Activated CD4-positive, CD25-positive, alpha-beta regulatory T cell treated with anti-CD3 and anti-CD28 coated beads, Interleukin-2, amount 50 U/mL, for 16 hours (primary cell): ENCODE measurements at places on chromosomes 7 and 10.

DNA sequence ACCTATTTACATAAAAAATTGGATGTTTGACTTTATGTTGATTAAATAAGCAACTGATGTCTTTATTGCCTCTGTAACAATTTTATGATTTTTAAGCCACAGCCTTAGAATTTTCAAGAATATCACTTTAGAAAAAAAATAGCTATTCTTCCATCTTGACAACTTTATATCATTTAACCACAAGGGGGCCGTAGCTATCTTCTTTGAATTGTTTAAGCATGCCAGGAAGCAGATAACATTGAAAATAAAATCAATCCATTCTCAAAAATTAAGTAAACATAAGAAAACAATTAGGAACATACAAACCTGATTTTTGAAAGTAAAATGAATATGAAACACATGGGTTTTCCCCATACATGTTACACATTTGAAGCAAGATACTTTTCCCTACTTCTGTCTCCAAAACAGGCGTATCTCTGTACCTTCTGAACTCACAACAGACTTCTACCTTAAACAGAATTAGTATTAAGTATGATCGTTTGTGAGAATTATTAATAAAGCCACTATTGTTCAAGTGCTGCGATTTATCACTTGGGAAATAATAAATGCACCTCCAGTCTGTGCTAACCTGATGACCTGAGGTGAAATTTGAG is 209.0 kb downstream of the CACNA2D1 start:
- no peak for DNase-seq

DNA sequence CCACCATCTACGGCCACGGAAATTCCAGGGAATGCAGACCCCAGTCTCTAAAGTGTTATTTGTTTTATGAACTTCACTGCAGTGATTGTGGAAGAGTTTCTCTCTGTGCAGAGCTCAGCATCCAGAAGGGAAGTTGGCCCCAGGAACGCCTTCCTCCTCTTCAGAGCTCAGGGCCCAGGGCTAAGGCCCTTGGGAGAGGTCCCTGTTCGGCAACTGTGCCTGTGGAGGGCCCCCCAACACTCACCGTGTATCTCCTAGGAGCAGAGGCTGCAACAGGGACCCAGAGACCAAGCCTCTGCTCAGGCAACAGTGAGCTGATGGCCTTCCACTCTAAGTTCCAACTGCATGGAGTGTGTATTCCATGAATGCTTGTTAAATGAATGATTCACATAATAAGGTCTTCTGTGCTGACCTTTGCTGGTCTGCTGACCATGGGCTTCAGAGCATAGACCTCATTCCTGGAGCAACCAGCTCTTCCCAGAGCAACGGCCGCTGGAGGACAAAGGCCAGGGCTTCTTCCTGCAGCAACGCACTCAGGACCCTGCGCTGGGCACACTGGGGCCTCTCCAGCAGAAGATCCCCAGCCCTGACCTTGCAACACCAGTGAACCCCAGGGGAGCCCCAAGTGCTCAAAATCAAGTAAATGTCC is 7.7 kb downstream of the DIP2C start:
- DNase-seq, result no peak

DNA sequence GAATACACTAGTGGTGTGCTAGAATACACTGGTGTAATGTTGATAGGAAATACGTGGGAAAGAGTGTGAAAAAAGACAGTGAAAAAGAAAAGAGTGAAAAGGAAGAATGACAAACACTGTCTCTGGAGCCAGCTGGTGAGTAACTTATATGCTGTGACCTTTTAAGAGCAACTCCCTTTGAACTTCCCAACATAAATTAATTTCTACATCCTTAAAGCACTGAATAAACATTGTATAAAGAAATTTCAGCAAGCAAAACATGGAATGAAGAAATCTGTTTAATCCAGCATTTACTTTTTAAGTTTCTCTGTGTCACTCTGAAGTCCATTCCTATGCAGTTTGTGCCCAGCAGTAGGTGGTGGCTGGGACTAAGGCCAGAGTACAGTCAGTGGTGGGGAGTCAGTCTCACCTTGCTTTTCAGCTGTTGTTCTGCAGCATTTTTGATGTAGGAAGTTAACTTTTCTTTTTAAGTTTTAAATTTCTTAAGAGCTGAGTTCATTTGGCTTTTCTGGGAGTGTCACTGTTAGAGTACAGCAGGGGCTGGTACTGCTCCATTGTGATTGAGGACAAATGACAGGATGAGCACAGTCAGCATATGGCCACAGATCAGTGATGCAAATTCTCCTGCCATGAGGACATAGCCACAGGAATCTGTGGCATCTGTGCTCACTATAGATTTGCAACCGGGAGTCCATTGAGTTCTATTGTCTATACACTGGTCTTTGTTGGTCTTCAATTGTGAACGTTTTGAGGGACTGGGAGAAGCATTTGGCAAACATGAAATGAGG is 321.8 kb downstream of the ZNF248 start:
- DNase-seq, result no peak

DNA sequence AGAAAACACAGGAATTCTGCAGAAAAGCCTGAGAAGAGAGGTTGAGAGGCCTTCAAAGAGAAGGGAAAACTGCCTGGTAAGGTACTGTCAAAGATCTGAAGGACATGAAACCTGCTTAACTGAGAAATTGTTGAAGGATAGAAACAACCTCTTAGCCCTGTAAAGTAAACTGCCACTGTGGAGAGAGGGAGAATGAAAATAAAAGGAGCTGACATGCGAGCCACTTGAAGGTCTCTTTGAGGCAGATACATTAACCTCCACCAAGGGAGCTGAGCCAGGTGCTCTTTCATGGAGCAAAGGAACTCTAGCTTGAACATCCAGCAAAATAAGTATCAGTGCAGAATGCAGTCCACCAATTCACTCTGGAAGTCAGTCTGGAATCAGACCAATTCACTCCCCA is 108.8 kb upstream of the FEZF1 start:
- no peak for DNase-seq

DNA sequence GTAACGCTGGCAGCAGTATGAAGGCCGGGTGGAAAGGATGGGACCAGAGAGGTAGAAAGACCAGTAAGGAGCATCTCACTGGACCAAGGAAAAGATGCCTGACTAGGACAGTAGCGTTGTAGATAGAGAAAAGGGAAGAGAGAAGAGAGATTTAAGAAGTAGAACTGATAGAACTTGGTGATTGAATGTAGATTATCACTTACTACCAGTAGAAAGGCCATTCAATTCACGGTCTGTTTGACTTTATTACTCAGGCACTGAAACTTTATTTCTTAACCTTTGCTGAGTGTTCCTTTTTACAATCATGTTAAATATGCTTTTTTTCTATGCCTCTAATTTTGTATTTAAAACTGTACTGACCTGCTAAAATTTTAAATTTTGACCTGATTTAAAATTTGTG is 12.2 kb downstream of the MCU start:
- DNase-seq, result no peak

GRCh38 chr7:51274001-51274400 is 42.6 kb downstream of the COBL start:
- DNase-seq, result no peak

- no peak for DNase-seq
These were observed 8.0 kb upstream of the ZNRF2 start for GRCh38 chr7:30276203-30276900.

DNA sequence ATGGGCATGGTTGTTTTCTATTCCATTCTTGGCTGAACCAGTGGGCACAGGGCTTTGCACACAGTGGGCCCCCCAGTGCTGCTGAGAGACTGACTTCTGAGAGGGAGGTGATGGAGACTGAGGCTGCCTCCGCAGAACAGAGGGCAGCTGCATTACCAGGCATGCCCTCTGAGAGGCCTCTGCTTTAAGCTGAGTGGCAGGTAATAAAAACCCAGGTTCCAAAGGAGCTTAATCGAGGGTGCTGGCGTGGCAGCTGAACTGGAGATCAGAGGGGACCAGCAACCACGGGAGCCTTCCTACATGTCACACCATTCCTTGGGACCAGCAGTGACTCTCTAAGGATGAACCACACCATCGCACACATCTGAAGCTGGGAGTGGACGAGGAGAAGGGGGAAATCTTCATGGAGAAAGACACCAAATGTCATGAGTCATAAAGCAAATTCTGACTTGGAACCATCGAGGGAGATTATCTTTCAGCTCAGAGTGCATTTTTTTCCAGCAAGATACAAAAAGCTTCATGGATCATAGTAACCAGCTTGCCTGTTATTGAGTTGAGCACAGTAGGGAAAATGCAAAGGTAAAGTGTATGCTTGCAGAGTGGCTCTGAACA is 24.6 kb downstream of the HIPK2 start:
- no peak for DNase-seq

DNA sequence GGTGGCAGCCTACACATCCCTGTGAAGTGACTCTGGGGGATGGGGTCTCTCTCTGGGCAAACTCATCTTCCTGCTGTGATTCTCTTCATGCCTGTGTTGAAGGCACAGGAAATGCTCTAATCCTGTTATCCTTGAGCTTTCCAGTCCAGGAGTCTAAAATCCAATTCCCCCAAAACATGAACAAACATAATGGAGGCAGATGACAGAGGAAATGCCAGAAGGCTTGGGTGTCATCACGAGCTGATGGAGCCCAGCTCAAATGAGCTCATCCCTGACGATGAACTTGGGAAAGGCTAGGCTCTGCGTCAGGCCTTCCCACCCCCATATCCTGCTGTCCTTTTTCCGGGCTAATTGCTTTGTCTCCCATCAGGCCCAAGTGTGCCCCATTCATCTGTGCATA is 165.9 kb upstream of the PODXL start:
- DNase-seq, result no peak

- no peak for DNase-seq
These were observed 54.5 kb downstream of the COA1 start for GRCh38 chr7:43674559-43675436.

DNA sequence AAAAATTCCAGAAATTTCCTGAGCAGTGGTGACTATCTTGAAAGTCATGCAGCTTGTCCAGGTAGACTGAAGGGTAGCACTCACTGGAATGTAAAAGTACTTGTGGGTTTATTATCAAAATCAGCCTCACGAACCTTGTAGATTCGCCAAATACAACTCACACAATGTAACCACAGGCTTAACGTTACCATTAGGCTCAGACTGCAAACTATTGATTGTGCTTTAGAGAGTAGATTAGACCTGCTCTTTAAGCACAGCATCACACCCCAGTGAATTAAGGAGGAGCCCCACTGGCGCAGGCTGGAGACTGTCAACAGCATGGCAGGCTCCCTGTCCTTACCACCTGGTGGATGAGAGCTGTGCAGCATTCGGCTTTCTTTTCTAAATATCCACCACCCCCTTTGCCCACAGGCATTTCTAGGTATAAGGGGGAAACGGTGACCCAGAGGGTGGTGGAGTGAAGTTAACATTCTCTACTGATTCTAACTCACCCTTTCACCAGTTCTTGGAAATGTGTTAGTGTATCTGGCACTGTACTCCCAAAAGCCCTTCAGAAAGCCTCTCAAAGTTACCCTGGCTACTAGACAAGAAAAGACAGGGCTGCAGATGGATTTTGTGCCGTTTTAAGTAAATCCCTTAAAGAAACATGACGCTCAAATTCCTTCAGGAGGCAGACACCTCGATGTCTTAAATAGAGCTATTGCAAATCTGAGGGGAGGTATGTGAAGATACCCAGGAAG is 56.6 kb downstream of the GSDME start:
- no peak for DNase-seq

GRCh38 chr10:6269953-6270867 is 67.5 kb downstream of the PFKFB3 start:
- DNase-seq, result peak; percentile 38

DNA sequence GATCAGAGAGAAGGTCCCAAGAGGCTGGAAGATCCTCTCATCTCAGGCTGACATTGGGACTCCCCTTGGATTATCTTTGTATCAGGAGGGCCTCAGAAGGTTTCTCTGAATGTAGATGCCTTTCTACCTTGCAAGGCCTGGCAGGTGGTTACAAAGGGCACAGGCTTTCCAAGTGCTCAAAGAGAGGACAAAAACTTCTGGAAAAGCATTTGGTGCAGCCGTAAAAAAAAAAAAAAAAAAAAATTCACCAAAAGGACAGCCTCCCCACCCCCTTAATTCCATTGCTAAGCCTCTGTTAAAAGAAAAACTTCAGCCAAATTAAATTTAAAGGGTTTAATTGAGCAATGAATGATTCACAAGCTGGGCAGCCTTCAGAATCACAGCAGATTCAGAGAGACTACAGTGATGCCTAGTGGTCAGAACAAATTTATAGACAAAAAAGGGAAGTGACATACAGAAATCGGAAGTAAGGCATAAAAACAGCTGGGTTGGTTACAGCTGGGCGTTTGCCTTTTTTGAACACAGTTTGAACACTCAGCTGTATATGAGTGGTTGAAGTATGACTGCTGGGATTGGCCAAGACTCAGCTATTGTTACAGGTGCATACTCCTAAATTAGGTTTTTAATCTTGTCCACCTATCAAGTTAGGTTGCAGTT is 42.5 kb upstream of the LRGUK start:
- DNase-seq, result no peak

- no peak for DNase-seq
These were observed 32.7 kb downstream of the ABCB5 start for GRCh38 chr7:20647908-20648776.

DNA sequence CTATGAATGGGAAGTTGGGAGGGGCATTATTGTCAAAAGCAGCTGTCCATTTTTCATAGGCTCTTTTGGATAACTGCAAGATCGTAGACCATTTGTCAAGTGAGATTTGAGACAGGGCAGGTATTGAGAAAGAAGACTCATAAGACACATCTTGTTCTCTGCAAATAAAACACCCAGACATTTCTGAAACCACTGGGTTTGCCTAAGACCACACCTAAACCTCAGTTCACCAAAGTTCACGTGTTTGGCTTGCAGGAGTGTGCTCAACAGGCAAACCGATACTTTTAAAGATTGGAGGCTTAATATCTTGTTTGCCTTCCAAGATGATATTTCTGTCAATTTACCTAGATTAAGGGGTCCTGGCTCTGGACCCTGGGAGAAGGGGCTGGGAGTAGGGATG is 628.4 kb downstream of the CALN1 start:
- no peak for DNase-seq

DNA sequence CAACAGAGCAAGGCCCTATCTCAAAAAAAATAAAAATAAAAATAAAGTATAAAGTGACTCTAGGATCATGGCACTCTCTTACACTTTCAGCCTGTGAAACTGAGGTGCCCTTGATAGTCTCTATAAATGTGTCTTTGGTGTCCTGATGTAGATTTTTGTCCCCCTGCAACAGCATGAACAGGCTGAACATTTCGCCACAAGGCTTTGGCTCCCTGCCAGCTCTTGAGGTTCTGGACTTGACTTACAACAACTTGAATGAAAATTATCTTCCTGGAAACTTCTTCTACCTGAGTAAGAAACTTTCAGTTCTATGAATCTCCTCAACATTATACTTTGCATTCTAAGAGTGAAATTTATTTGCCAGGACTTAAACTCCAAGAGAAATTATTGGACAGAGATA is 48.1 kb upstream of the BMS1 start:
- DNase-seq, result no peak
